Activated CD8-positive, alpha-beta T cell treated with anti-CD3 and anti-CD28 coated beads for 36 hours (primary cell): ENCODE measurements at places on chromosomes 7 and 10. TPM values are rescaled to one million over a fixed set of nuclear protein-coding genes. Genes with fewer than 3 reads are reported as not detected.

The TWIST1 gene
- total RNA-seq: not detected

The SPDYE17 gene
- not detected for total RNA-seq

The MMP21 gene
- total RNA-seq: not detected

The GAD2 gene
- not detected for total RNA-seq

The OR6B1 gene
- total RNA-seq: not detected

The C10orf62 gene
- total RNA-seq: not detected

The UNCX gene
- total RNA-seq: not detected

The NXPH1 gene
- total RNA-seq: not detected

The UPK3B gene
- total RNA-seq: not detected

The NKX2-3 gene
- total RNA-seq: not detected

The ARHGEF5 gene
- 6.7 TPM for total RNA-seq

The ANKRD30A gene
- not detected for total RNA-seq

The MOGAT3 gene
- total RNA-seq: not detected

- DNase-seq: no peak
Observed at GRCh38 chr7:84025332-84025927, 169.2 kb downstream of the SEMA3A start.

DNA sequence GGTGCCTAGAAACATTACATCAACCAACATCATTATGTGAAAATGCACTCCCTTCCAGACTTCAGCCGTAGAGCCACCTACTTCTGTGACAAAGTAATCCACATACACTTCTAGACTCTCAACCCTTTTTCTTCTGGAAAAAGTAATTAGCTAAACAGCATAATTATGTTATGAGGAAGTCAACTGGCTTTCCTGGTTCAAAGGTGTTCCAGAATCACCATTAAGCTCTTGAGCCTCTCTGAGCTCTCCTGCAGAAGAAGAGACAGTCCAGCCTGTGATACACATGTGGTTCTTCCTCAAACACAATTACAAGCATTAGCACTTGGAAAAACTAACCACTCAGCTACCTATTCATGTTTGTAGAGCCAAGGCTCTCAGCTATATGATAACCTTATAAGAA is 52.5 kb downstream of the TNS3 start:
- no peak for DNase-seq

DNA sequence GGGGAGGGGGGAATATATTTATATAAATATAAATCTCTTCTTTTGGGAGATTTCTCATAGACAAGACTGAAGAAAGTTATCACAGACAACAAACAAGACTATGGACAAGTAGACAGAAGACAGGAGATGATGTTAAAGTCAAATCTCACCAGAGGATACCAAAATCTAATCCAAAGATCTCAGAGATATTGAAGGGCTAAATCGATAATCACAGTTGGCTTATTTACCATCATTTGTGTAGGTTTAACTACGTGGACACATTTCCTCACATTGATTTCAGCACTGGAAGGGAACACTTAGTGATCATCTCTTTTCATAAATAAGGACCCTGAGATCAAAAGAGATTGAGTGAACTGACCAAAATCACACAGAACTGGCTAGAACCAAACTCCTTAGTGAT is 2.7 kb upstream of the INPP5F start:
- no peak for DNase-seq

DNA sequence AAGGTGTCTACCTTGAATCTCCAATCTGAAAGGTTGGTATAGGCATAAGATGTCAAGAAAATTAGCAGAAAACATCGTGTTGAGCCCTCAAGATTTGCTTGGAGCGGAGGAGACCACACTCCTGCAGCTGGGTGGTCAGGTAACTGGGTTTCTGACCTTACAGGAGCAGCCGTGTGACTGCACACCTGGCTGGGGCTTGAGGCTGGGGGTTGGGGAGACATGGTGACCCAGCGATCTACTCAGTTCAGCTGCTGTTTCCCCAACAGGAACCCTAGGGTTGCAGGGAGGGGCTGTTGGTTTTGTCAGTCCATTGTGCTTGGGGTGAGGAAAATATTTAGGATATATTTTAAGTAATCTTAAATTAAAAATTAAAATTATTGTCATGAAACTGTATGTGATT is 147.0 kb upstream of the ZNF32 start:
- DNase-seq: no peak

DNA sequence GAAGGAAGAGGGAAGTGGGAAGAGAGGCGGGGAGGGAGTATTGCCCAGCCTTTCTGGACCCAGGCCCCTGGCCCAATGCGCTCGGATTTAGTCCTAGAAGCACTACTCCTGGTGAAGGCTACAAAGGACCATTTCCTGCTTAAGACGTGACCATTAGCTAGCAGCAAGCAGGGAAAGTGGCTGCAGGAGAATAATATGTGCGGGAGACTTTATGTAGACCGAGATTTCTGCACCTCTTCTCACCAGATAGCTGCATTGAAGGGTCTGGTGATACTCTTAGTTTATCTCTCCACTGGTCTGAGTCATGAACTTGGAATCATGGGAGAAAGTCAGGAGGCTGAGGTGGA is 3.1 kb downstream of the VAX1 start:
- no peak for DNase-seq

DNA sequence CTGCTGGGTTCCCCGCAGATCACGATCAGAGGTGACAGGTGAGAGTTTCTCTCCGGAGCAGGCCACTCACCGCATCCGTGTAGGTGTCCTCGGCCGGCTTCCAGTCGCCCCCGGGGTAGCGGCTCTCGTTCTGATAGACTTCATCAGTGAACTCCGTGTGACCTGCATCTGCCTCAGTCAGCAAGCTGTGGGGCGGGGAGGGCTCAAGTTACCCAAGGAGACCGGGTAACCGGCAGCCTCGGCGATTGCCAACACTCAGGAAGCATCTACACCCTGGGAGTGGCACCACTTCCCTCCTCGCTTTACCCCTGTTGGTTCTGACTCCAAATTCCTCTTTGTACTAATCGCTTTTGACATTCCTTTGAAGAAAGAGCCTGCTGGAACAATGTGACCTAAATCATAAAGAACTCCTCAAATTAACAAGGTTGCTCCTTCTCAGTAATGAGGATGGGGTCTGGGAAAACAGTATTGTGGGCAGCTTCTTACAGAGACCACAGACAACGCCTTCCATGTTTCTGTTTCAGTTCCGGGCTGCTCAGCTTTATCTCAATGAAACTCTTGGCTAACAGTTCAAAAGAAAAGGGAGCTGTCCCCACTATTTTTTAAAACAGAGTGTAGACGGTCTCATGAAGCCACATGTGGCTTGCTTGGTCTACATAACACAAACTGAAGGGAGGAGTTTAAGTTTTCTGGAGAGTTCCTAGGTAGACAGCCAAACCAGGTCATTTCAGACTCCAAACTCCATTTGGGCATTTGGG is 118.1 kb downstream of the MYOF start:
- DNase-seq: no peak

DNA sequence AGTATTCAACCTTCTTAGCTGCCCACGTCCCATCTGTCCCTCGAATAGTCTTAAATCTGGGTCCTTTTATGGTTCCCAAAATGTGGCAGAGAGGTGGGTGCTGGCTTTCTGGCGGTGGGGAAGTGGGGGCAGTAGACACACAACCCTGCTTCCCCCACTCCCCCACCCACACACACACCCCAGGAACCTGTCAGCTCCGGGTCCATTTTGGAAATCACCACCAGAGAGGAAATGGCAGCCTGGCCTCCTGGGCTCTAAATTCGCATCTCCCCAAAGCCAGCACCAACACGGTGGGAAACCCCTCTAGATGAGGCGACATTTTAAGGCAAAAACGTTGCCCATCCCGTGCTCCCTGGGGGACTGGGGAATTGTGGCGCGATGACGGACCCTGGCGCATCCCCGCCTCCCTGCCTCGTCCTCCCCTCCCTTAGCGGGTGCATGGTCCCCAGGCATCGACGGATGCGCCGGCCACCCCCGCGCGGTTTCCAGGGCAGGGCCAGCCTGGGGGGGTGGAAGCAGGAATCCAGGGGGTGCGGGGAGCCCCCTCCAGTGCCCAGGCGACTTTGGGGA is 702 bp downstream of the TMEM130 start:
- no peak for DNase-seq

- DNase-seq: no peak
Observed at GRCh38 chr7:24713039-24713793, 44.0 kb downstream of the GSDME start.

GRCh38 chr7:158782761-158783401 is 46.4 kb downstream of the ESYT2 start:
- peak; percentile 36 for DNase-seq

GRCh38 chr7:50710441-50711154 is 72.1 kb downstream of the GRB10 start:
- DNase-seq: no peak

DNA sequence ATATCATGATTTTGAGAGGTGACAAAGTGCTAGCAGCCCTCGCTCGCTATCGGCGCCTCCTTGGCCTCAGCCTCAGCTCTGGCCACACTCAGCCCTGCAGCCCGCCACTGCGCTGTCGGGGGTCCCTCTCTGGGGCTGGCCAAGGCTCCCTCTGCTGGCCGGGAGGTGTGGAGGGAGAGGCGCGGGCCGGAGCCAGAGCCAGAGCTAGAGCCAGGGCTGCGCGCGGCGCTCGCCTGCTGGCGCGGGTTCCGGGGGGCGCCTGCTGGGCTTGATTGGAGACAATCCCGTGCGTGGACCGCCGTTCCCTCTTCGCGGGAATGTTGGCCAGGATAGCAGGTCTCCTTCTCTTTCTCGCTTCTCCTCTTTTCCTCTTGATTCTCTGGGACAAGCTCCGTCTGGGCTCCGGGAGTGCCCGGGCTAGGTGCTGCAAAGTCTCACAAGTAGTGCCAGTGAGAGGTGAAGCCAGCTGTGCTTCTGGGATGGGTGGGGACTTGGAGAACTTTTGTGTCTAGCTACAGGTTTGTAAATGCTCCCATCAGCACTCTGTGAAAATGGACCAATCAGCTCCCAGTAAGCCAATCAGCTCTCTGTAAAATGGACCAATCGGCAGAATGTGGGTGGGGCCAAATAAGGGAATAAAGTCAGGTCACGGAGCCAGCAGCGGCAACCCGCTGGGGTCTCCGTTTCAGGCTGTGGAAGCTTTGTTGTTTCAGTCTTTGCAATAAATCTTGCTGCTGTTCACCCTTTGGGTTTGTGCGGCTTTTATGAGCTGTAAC is 43.4 kb upstream of the ELMO1 start:
- DNase-seq: no peak

DNA sequence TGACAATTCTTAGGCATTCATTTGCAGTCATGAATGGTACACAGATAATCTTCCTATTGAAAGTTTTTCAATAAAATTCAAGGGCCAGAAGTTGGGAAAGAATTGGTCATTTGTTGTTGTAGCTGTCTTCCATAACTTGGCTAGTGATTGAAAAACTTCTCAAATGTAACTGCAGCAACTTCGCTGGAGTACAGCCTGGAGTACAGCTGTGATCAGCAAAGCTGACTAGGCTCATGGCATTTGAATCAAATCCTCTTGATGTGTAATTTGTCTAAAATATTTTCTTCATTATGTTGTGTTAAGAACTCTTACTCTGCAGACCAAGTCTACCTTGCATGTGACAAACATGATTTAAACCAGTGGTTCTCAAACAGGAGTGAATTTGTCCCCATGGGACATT is 226.5 kb upstream of the STEAP1 start:
- DNase-seq: no peak

DNA sequence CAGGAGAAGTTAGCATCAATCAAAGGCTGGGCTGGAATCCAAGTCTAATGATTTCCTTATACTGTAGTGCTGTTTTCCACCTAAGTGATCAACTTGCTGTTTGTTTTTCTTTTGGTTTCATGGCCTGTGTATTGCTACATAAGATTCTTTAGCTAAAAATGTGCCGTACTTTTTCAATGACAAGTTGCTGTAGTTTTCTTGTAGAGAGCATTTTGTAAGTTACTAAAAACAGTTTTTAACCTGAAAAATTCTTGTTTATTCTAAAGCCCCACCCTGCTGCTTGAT is 1.3 kb downstream of the HELLS start:
- no peak for DNase-seq

DNA sequence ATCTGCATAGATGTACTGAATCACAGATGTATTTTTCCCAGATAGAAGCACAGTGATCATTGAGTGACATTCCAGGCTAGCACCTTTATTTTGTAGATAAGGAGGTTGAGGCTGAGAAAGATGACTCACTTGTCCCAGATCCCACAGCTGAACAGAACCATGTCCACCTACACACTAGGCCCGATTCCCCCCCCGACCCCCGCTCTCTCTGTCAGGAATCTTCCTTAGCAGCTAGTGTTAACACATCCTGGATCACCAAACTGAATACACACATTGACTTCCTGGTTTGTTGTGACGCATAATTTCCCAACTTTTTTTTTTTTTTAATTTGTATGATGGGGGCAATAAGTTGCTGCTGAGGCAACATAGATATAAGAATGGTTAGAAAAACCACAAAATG is 5.2 kb downstream of the SFMBT2 start:
- DNase-seq: peak; percentile 40

- DNase-seq: no peak
Observed at GRCh38 chr10:120012566-120012965, 120.0 kb downstream of the SEC23IP start.

DNA sequence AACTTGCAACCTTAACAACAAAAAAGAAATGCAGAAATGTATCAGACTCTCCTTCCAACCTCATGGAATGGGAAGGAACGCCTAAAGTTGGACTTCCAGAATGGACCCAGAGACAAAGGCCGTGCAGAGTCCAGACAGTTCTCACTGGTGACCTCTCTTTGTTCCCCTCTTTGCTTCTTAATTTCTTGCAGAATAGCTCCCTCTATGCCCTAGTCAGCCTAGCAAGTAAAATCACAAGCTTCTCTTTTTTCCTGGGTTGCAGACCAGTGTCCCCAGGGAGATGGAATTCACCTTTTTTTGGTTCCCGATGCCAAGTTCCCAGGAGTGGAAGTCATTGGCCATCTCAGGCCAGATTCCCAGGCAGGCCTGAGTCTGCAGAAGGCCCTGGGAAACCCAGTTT is 278.0 kb downstream of the CCSER2 start:
- no peak for DNase-seq

GRCh38 chr10:36057180-36057579 is 415.1 kb upstream of the FZD8 start:
- no peak for DNase-seq

- no peak for DNase-seq
Observed at GRCh38 chr7:50712252-50713122, 70.2 kb downstream of the GRB10 start.

DNA sequence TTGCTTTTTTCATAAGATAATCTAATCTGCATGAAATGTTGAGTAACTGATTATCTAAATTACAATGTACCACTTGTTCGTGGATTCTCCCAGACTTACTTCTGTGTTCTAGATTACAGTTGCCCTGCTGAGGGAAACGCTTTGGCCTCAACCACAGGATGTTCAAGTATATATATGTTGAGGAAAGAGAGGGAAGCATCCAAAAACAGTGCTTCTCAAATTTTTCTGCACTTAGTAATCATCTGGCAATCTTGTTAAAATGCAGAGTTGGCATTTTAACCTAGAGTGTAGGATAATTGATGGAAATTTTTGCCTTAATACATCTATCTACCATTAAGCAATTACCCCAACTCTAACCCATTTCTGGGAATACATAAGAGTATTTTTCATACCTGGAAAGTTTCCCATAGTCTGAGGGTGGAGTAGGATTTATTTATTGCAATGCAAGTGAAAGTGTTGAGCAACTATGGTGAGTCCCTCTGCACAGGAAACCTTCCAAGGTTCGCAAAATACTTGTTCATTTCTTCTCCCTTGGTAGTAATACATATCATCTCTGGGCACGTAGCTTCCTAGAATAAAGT is 59.6 kb upstream of the C1GALT1 start:
- no peak for DNase-seq

GRCh38 chr10:130782467-130782866 is 529.1 kb downstream of the TCERG1L start:
- DNase-seq: no peak

GRCh38 chr10:1364151-1364910 is 308.1 kb downstream of the WDR37 start:
- no peak for DNase-seq

- DNase-seq: peak; percentile 84
Observed at GRCh38 chr10:61904733-61905725, 3.5 kb downstream of the ARID5B start.
